ENCODE measurements at places on chromosomes 12 and 14.

- DNase-seq = no peak
These were observed 105.8 kb downstream of the PRIMA1 start for GRCh38 chr14:93682459-93682858.

DNA sequence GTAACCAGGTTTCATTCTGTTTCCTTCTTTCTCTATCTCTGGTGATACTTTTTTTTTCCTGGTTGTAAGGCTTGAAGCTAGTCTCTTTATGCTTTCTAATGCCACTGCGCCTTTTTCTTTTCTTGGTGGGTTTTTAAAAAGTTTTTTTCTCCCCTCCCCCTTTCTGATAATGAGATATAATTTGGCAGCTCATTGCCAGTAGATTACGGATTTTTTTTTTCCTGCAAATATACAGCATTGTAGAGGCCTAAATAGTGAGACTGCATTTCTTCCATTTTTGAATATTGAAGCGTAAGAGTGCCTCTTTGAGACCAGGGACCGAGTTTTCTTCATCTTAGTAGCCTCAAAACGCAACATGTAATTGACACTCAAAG, 1.1 kb downstream of the PAPOLA start:
- DNase-seq = no peak

DNA sequence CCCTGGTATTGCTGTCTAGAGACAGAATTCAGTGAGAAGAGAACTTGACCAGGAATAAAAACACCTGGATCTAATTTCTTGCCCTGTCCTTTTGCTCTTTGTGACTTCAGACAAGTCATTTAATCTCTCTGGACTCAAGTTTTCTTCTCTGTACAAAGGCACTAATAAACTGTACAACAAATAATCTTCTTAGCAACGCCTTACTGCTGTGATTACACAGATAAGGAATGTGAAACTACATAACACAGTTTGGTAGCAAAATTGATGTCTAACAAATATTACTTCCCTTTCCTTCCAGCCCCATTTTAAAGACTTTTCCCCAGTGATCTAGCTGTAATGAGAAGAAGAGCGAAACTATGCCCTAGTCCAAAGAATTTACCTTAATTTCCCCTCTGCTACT, 69.3 kb downstream of the BCAT1 start:
- DNase-seq = no peak

- DNase-seq = peak; percentile 62
These were observed 34.5 kb downstream of the PRKCH start for GRCh38 chr14:61355892-61356325.

Data from stimulated activated CD4-positive, alpha-beta T cell treated with anti-CD3 and anti-CD28 coated beads, Interleukin-2, amount 100 ng/mL, for 4 hours (primary cell).